ENCODE measurements at places on chromosomes 12 and 14.

GRCh38 chr12:48018618-48018995 lies 14.3 kb upstream of the COL2A1 start:
- no peak for DNase-seq

DNA sequence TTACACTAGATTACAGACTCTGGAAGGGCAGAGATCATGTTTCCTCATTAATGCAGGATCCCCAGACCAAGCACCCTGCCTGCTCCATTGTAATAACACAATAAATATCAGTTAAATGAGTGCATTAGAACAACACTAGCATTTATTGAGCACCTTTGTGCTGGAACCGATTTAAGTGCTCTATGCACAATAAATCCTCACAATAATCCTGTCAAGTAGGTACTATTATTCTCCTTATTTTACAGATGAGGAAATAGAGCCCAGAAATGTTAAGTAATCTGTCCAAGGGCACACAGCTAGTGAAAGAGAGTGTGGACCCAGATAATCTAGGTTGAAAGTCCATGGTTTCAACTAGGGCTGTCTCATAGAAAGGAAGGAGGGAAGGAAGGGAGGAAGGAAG lies 69.8 kb downstream of the MAP1LC3B2 start:
- DNase-seq: no peak

DNA sequence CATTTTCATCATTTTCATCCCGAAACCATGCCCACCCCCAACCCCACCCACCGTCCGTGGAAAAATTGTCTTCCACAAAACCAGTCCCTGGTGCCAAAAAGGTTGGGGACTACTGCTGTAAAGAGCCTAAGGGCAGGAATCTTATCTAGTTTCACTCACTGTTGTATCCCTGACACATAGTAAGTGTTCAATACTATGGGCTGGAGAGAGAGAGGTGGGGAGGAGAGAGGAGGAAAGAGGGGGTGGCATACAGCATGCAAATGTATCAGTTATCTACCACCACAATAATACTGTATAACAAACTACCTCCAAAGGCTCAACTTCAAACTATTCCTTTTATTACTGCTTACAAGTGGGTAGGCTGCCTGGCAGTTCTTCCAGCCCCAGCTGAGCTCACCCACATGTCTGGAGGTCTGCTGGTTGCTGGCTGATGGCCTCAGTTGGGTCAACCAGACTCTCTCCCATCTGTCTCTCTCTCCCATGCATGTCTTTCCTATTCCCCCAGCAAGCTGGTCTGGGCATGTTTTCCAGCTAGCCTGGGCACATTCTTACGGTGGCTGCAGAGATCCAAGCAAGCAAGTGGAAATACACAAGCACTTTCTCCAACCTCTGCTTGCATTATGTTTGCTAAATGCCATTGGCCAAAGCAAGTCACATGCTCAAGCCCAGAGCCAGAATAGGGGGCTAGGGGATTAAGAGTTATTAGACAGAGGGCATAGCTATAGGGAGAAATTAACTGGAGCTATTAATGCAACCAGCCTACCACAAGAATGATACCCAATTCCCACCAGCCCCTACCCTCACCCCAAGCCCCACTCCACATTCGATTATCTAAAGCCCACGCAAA lies 31.6 kb upstream of the FICD start:
- DNase-seq: no peak

GRCh38 chr14:45251912-45252311 lies 1.1 kb downstream of the MIS18BP1 start:
- DNase-seq: peak; percentile 15
